Suppressor macrophage treated with lipopolysaccharide for 1 hour (primary cell): ENCODE measurements at places on chromosomes 13 and 19.

GRCh38 chr13:47480121-47480520 is 521.0 kb downstream of the SUCLA2 start:
- DNase-seq = peak; percentile 22

- DNase-seq = no peak
Measured at GRCh38 chr13:72849571-72849970, 67.6 kb downstream of the PIBF1 start.

- peak; percentile 74 for DNase-seq
Measured at GRCh38 chr19:45973553-45974338, at the start of gene NOVA2. NOVA2 (minus strand) TSS chr19:45973865; CDS start chr19:45973351, 514 bp downstream.

GRCh38 chr19:17796013-17796837 is 1.3 kb downstream of the B3GNT3 start:
- no peak for DNase-seq

DNA sequence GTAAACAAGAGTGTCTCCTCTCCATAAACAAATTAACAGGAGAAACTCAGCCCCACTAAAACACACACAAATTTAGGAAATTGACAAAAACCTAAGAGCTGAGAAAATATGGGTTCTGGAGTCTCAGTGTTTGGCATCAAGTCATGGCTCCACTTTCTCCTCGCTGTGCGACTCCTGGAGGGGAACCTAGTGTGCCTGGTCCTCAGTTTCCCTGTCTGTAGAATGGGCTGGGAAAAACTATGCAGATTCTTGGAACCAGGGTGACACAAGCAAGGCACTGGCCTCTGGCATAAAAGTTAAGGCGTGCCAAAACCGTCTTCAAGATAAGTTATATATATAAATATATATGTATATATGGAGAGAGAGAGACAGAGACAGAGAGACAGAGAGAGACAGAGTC is 83.9 kb downstream of the INSR start:
- no peak for DNase-seq

- peak; percentile 46 for DNase-seq
Measured at GRCh38 chr13:78603240-78603957, at the start of gene POU4F1. POU4F1 (minus strand) TSS chr13:78603552; CDS start chr13:78603326, 226 bp downstream.

- no peak for DNase-seq
Measured at GRCh38 chr13:23254506-23254905, 73.7 kb downstream of the SGCG start.

DNA sequence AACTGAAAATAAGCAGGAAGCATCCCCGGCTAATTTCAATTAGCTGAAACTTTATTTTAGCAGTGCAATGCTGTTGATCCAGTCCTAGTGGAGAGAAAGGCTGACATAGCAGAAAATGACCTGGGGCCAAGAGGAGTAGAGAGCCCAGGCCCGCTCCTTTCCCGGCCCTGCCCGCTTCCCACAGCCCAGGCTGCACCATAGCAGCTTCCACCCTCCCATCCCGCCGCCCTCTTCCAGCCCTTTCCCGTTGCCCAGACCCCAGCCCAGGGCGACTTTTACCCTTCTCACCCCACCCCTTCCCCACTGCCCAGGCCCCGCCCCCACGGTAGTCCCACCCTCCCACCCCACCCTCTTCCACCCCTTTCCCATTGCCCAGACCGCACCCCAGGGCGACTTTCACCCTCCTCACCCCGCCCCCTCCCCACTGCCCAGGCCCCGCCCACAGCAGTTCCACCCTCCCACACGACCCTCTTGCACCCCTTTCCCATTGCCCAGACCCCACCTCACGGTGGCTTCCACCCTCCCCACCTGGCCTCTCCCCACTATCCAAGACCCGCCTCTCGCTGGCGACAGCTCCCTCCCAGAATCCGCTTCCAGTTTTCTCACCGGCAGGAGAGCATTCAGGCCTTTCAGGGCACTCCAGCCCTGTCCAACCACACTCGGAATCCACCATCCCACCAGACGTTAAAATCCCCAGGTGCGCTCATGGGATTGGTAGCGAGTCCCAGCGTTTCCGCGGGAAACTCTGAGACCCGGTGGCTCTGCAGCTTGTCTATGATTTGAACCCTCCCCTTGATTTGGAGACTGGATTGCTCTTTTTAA is 8.3 kb downstream of the ZNF160 start:
- DNase-seq = no peak

- DNase-seq = no peak
Measured at GRCh38 chr13:113369881-113370280, 6.0 kb upstream of the GRTP1 start.

GRCh38 chr19:6312018-6312417 is 21.4 kb downstream of the ACER1 start:
- DNase-seq = no peak

DNA sequence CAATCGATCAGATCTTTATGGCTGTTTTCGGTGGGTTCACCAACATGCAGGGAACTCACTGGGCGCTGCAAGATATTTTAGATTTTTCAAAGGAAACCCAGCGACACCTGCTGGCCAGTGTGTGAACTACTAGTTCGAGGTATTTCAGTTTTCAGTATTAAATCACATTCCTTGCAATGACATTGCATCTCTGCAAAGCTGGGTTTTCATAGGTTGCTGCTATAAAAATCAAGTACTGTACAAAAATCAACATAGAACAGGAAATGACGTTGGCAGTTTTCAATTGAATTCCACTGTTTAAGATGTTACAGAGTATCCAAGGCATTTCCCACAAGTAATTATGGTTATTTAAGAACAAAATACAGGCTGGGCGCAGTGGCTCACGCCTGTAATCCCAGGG is 17.6 kb downstream of the LIG1 start:
- DNase-seq = peak; percentile 69

DNA sequence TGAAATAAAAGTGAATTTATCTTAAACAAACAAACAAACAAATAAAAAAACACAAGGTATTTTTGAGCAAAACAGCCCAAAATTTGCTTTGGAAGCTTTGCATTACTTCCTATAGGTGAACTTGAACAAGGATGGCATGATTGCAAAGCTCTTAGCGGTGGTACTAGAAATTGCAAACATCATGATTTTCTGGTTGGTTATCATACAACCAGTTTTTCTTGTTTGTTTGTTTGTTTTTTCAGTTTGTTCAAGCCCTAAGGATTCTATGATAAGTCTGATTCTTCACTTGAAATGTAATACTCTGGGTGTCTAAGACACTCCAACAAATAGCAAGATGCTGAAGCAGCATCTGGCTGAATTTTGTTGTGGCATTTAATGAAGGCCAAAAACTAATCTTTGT is 15.9 kb downstream of the DCLK1 start:
- no peak for DNase-seq

DNA sequence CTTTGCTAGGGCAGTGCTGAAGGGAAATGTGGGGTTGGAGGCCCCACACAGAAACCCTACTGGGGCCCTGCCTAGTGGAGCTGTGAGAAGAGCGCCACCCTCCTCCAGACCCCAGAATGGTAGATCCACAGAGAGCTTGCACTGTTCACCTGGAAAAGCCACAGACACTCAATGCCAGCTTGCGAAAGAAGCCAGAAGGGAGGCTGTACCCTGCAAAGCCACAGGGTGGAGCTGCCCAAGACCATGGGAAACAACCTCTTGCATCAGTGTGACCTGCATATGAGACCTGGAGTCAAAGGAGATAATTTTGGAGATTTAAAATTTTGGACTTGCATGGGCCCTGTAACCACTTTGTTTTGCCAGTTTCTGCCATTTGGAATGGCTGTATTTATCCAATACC is 615.4 kb upstream of the MIR17HG start:
- DNase-seq = no peak

GRCh38 chr19:8261881-8262280 is 46.3 kb downstream of the CD320 start:
- no peak for DNase-seq

DNA sequence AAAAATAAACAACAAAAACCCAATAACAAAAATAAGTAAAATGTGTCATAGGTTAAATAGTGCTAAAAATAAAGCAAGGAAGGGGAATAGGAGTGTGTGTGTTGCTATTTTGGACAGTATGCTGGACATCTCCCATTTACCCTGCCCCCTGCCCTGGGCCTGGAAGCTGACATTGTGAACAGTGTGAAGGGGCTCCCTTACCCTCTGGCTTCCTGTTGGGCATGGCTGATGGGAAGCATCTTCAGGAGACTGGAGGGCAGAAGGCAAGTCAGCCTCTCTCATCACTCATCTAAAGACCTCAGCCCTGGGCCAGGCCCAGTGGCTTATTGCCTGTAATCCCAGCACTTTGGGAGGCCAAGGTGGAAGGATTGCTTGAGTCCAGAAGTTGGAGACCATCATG is 26.7 kb downstream of the KCTD15 start:
- no peak for DNase-seq

GRCh38 chr19:24099829-24100228 is 12.8 kb downstream of the ZNF254 start:
- DNase-seq = no peak

DNA sequence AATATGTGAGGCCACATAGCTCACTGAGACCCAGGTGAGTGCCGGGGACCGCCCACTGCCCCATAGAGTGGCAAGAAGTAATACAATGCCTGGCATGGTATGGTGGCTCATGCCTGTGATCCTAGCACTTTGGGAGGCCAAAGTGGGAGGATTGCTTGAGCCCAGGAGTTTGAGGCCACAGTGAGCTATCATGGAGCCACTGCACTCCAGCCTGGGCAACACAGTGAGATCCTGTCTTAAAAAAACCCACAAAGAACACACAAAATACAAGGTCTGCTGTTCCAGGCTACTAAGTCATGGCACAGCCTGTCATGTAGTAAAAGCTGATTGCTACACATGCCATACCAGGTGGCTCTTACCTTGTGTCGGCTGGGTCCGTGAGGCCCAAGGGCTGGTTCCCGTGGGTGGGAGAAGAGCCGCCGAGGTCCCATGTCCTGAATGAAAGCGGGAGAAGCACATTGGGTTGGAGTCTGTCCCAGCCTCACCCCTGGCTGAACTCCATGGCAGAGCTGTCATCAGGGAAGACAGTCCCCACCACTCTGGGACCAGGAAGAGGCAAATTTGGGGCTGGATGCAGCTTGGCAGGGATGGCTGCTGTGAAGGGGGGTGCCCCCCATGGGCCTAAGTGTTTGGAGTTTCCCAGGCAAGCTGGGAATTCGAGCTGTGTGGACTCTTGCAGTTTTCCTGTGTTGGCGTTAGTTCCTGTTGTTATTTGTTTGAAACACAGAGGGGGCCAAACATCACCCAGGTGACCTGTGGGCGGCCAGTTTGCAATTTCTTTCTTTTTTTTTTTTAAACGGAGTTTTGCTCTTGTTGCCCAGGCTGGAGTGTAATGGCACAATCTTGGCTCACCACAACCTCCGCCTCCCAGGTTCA is 3.2 kb upstream of the FDX2 start:
- DNase-seq = peak; percentile 28

DNA sequence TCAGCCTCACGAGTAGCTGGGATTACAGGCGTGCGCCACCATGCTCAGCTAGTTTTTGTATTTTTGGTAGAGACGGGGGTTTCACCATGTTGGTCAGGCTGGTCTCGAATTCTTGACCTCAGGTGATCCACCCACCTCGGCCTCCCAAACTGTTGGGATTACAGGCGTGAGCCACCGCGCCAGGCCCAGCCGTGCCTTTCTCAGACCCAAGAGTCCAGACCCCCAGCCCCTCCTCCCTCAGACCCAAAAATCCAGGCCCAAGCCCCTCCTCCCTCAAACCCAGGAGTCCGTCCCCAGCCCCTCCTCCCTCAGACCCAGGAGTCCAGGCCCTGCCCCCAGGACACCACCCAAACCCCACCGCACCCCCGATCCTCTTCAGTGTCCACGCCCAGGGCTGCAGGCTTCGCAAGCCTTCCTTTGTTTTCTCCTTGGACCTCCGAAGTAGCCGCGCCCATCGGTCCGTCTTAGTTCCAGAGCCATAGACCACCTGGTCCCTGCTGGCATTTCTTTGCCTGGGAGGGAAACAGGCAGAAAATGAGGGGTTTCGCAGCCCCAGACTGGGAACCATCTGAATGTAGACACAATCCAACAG is 3.7 kb downstream of the TMC4 start:
- DNase-seq = no peak
